ENCODE measurements at places on chromosomes 1 and 21.

GRCh38 chr1:228393268-228393701 lies 13.3 kb downstream of the TRIM11 start:
- peak overlapping the region; percentile 52 for H3K27ac ChIP-seq
- no peak for DNase-seq
- no peak overlapping the region for H3K4me3 ChIP-seq
- peaks cover 5% of the 10 kb centered on the region for H3K36me3 ChIP-seq

- no peak for DNase-seq
- H3K36me3 ChIP-seq = no peaks in the 10 kb centered on the region
- peaks cover 18% of the 10 kb centered on the region for H3K4me1 ChIP-seq
- H3K27me3 ChIP-seq = no peaks in the 10 kb centered on the region
These were observed 65.6 kb upstream of the PLA2G4A start for GRCh38 chr1:186763107-186763506.

GRCh38 chr1:207869859-207870258 lies 41.1 kb downstream of the CD34 start:
- peaks cover 3% of the 10 kb centered on the region for H3K36me3 ChIP-seq
- peaks cover 15% of the 10 kb centered on the region for H3K27me3 ChIP-seq
- peak overlapping the region; percentile 34 for H3K4me3 ChIP-seq
- peaks cover 13% of the 10 kb centered on the region for H3K4me1 ChIP-seq
- DNase-seq = no peak
- H3K27ac ChIP-seq = no peak overlapping the region

- H3K27ac ChIP-seq = no peak overlapping the region
- no peaks in the 10 kb centered on the region for H3K36me3 ChIP-seq
- H3K4me3 ChIP-seq = no peak overlapping the region
- peaks cover 16% of the 10 kb centered on the region for H3K4me1 ChIP-seq
These were observed 33.0 kb upstream of the EPS8L3 start for GRCh38 chr1:109796484-109797302.

DNA sequence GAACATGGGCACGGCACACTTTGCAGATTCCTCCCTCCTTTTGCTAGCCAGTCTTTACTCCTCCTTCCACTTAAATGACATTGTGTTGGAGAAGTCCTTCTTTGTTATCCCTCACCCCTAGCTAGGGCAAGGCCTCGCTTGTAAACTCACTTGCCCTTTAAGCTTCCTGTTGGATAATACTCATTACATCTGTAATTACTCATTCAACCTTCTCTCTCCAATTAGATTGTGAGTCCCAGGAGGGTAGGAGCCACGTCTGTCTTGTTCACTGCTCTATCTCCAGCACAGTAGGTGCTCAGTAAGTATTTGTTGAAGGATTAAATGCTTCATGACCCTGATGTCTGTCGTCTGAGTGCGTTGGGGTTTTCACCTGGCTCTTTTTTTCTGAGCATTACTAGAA lies 98.7 kb upstream of the USP24 start:
- no peaks in the 10 kb centered on the region for H3K4me1 ChIP-seq
- no peaks in the 10 kb centered on the region for H3K36me3 ChIP-seq
- DNase-seq = no peak
- H3K4me3 ChIP-seq = no peak overlapping the region
